ENCODE measurements at places on chromosomes 12 and 14.
A peak's percentile ranks its signal among the peaks of the same experiment; 100 is the strongest.

DNA sequence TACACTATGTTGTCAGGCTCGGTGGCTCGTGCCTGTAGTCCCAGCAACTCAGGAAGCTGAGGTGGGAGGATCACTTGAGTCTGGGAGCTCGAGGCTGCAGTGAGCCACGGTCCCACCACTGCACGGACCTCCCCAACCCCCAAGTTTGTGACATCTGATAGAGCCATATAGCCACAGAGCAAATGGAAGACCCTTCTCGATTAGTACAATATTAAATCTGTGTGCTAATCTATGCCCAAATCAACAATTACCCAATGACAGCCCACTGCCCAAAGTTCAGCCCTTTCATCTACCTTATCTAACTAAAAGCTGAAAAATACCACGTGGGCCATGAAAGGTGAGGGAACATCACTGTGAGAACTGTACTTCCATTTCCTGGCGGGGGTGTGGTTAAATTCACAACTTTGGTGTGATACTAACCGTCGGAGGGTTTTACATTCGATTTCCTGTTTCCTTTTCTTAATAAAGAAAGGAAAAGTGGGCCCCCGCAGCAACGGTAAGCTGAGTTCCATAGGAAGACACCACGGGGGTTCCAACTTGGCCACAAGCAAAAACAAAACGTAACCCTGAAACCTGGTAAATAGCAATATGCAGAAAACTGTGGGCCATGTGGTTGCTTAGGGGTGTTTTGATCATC lies 31.2 kb upstream of the FOS start:
- DNase-seq, result no peak

DNA sequence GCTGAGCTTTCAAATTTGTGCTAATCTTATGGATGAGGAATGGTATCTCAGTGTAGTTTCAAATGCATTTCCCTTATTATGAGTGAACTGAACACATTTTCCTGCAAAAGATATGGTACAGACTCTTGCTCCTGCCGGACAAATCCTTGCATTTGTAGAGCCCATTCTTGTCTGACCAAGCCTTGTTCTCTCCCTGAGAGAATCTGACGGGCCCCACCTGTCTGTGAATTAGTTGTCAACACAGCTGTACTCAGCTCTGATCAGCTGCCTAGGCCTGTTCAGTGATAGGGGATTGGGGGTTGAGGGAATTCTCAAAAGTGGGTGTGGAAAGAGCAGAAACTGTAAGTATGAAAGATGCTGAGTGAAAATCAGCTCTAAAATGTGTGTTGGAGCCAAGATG lies 42.8 kb upstream of the SCN8A start:
- no peak for DNase-seq

DNA sequence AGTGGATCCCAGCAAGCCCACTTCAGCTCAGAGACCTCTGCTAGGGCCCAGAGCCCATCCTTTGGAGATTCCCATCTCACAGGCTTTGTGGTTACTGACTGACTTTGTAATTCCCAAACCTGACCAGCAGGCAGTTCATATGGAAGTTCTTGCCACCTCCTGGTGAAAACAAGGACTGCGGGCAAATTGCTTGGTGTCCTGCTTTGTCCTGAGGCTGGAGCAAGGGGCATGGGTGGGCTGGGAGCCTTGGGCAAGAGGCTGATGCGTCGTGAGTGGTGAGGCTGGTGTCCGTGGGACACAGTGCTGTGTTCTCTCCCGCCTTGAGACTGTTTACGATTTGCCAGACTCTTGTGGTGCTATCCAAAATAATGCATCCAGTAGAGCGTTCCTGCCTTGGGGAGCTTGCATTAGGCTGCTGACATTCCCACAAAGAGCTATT lies 91.0 kb downstream of the LRRC74A start:
- DNase-seq, result peak; percentile 48

GRCh38 chr14:96126339-96126782 lies 78.3 kb upstream of the BDKRB2 start:
- DNase-seq, result no peak

- DNase-seq, result no peak
Measured at GRCh38 chr12:128707488-128707887, 116.3 kb downstream of the SLC15A4 start.

DNA sequence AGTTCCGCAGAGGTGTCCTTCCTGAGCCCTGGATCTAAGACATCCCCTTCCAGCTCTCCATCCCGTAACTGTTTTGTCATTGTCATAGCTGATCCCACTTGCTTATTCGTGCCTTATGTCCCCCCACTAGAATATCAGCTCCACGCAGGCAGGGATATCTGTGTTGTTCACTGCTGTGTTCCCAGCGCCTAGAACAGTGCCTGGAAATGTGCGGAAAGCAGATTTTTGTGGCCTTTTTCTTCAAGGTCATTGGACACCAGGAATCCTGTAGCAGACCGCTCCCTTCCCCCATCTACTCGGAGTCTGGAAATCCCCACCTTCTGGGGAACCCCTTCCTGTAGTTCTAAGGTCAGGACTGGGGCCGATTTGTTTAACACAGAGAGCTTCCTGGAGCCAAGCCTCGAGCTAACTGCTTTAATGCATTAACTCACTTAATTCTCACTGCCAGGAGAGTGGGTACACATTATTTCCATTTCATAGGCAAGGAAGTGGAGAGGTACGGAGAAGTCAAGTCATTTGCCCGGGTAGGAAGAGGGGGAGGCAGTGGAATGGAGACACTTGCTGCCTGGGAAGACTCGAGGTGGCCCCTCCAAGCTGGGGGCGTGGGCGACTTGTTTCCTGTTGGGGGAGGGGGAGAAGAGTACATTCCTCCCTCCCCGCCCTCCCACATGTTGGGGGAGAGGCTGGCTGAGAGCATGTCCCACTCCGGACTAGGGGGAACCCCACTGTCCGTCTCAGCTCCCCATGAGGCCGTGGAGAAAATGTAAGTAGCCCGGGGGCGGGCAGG lies 1.2 kb upstream of the SH2B3 start:
- no peak for DNase-seq

DNA sequence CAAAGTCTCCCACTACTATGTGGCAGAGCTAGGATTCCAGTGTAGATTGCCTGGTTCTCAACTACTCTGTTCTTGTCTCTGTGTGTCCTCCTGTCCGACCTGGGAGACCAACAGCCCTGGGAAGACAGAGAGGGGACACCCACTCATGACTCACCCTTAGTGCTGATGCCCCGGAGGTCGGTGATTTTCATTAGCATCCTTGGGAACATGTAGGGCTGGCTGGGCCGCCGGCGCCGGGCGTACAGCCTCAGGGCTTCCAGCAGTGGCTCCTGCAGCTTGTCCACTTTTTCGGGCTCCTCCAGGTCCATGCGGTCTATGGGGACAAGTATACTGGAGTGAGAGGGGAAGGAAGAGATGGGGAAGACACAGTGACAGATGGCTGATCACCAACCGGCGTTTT lies 5.9 kb upstream of the ITGB7 start:
- DNase-seq, result no peak

- peak; percentile 41 for DNase-seq
Measured at GRCh38 chr14:59130462-59130861, 58.0 kb upstream of the DAAM1 start.

Measured in retinal pigment epithelial cell (primary cell).